Activated CD4-positive, alpha-beta T cell treated with anti-CD3 and anti-CD28 coated beads, Interleukin-2, amount 10 ng/mL, durations not matched to agents 24 days and 14 days (primary cell): ENCODE measurements at places on chromosomes 4 and X.

DNA sequence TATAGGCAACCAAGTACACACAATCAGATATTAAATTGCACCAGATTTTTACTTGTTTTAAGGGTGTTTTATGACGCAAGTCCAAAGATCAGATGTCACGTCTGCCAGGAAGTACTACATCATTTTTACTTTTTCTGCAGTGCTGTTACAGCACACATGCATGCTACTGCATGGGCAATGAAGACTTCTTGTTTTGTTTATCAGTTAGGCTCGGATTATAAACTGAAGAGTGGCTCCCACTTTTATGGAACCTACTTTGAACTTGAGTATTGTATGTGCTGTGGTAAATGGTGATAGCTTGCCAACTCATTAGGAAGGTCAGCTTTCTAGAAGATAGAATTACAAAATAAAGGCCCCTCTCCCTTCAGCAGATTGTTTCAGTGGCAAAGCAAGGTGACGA is 131.6 kb downstream of the CEP135 start:
- H3K4me1 ChIP-seq = no peaks in the 10 kb centered on the region
- no peak for DNase-seq
- peaks cover 2% of the 10 kb centered on the region for H3K27me3 ChIP-seq
- H3K4me3 ChIP-seq = no peak overlapping the region
- no peak overlapping the region for H3K27ac ChIP-seq

GRCh38 chr4:101954975-101955678 is 164.6 kb downstream of the BANK1 start:
- H3K27me3 ChIP-seq = no peaks in the 10 kb centered on the region
- DNase-seq = no peak
- no peaks in the 10 kb centered on the region for H3K4me1 ChIP-seq
- H3K4me3 ChIP-seq = no peak overlapping the region

DNA sequence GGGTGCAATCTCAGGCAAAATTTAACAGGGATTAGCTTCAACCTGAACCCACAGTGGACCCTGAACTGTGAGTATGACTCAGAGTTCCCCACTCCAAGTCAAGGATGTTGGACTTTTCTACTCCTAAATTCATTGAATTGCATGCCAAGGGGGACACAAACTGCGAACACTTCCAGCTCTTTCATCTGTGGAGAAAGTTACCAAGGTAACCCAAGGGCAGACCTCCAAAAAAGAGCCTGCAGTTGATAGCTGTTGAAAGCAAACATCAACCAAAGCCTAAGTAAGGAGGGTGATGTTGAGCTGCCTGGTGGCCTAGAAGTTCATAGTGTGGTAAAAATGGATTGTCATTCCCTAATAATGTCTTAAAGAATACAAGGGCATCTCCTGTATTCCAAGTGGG is 1242.9 kb downstream of the C4orf33 start:
- no peaks in the 10 kb centered on the region for H3K4me1 ChIP-seq
- H3K4me3 ChIP-seq = no peak overlapping the region
- no peaks in the 10 kb centered on the region for H3K36me3 ChIP-seq
- no peak overlapping the region for H3K27ac ChIP-seq
- H3K27me3 ChIP-seq = no peaks in the 10 kb centered on the region

DNA sequence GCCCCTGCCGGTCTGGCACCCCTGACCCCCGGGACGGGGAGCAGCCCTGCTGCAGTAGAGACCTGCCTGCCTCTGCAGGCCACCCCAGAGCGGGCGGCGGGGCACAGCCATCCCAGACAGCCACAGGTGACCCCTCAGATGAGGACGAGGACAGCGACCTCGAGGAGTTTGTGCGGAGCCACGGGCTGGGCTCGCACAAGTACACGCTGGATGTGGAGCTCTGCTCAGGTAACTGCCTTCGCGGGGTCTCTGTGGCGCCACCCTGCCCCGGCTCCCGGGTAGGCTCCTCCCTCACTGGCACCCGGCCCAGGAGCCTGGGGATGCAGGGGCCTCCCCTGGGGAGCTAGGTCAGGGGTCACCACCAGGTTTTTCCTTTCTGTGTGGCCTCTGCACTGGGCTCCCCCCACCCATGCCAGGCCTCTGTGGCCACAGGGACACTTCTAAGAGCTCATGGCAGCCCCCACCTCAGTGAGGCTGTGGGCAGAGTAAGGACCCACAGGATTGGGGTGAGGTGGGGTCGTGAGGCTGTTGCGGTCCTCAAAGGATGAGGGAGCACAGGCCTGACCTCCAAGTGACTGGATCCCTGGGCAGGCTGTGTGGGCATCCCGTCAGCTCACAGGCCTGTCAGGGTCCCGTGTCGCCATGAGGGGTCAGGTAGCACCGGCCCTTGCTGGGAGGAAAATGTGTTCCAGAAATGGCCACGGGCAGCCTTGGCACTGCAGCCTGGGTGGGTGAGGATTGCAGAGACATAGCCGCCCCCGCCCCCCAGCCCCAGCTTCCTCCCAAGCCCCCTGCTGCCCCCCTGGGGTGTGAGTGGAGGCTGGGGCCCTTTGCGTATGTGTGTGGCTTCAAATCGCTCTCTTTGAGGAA is 6.4 kb downstream of the UVSSA start:
- no peaks in the 10 kb centered on the region for H3K27me3 ChIP-seq
- peaks cover 19% of the 10 kb centered on the region for H3K4me1 ChIP-seq
- no peak for DNase-seq
- peaks cover 11% of the 10 kb centered on the region for H3K36me3 ChIP-seq
- H3K27ac ChIP-seq = no peak overlapping the region
- no peak overlapping the region for H3K4me3 ChIP-seq

DNA sequence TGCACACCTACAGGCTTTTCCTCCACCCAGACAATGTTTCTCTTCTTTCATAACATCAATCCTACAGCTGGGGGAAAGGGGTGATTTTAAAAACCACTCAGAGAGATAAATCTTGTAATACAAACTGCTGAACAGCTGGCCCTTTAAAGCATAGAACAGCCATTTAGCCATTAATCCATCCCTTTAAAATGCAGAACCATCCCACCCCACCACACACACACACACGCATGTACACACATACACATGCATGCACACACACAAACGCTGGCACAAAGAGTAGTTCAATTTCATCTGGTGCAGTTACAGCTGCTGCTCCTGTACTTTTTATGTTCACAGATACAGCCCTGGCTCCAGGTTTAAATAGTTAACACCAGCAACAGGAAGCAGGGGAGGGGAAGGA is 426.1 kb downstream of the MID1IP1 start:
- H3K4me3 ChIP-seq = no peak overlapping the region
- H3K27ac ChIP-seq = no peak overlapping the region

DNA sequence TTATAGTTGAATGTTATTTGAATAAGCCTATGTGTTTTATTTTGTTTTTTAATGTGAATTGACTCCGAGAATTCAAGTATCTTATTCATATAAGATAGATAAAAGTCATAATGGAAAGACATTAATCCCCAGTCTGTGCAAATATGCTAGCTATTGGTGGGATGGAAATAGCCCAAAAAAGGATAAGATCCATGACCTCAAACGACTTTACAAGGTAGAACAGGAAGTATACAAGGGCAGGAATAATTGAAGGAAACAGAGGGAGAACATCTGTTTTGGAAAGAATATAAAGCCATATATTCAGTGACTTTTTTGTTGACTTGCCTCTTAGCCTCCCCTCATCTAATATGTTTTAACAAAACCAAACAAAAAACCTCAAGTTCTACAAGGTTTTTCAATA is 9.0 kb downstream of the ABCE1 start:
- peaks cover 52% of the 10 kb centered on the region for H3K36me3 ChIP-seq
- H3K4me1 ChIP-seq = peaks cover 8% of the 10 kb centered on the region
- H3K27me3 ChIP-seq = no peaks in the 10 kb centered on the region
- no peak for DNase-seq

DNA sequence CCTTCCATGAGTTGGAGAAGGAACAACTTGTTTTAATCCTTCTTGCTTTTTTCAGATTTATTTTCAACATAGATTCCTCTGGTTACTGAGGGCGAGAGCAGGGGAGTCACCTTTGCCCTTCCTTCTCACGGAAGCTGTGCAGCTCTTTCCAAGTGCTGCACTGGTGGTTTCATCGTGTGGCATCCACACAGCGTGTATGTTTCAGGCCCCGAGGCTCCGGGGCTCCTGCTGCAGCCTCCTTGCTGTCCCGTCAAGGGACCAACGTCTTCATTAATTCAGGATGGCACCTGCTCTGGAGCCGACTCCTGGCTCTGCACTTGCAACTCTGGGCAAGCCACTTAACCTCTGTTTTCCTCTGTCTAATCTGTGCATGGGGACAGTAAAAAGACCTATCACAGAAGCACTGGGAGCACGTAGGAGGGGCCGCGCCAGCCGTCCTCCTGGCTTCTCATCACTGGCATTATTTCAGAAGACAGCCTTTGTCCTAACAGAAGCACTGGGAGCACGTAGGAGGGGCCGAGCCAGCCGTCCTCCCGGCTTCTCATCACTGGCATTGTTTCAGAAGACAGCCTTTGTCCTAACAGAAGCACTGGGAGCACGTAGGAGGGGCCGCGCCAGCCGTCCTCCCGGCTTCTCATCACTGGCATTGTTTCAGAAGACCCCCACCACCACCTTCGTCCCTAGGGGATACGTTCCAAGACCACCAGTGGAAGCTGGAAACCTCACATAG is 117.8 kb upstream of the NKX1-1 start:
- H3K4me3 ChIP-seq = no peak overlapping the region
- H3K36me3 ChIP-seq = no peaks in the 10 kb centered on the region
- peaks cover 3% of the 10 kb centered on the region for H3K4me1 ChIP-seq
- H3K27me3 ChIP-seq = peaks cover 13% of the 10 kb centered on the region

DNA sequence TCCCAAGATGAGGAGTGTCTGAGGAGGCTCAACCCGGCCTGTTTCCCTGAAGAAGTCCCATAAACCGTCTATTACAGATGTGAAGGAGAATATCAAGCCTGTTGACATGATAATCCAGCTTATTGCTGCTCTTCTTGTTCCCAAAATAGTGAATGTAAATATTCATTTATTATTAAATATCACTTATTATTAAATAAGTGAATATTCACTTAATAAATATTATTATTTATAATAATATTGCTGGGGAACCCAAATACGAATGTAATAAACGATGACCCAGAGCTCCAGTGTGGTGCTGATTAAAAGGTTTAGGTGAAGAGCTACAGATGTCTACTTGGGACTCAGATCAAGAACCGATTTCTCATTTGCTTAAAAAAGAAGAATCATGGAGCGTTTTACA is 23.8 kb upstream of the SORBS2 start:
- H3K4me1 ChIP-seq = no peaks in the 10 kb centered on the region
- no peak for DNase-seq
- H3K27ac ChIP-seq = no peak overlapping the region
- H3K27me3 ChIP-seq = no peaks in the 10 kb centered on the region
- H3K4me3 ChIP-seq = no peak overlapping the region
